ENCODE measurements at places on chromosomes 3 and 15. TPM values are rescaled to one million over a fixed set of nuclear protein-coding genes. Genes with fewer than 3 reads are reported as not detected.

GRCh38 chr15:66099950-66100671 is 153.4 kb downstream of the MEGF11 start:
- no peak for DNase-seq

DNA sequence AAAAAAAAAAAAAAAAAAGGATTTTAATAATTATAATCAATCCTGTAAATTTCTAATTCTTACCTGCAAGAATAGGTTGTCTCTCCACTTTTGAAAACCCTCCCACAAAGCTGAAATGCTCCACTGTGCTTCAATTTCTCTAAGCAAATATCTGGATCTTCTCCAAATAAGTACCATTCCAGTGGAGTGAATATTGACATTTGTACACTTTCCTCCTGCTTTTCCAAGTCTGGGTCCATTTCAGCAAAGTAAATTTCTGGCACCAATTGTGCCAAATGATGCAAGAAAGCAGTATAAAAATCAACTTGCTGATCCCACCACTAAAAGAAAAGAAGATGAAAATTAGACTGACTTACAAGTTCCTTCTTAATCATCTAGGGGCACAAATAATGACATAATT is 19.9 kb downstream of the UBR1 start:
- DNase-seq: no peak

DNA sequence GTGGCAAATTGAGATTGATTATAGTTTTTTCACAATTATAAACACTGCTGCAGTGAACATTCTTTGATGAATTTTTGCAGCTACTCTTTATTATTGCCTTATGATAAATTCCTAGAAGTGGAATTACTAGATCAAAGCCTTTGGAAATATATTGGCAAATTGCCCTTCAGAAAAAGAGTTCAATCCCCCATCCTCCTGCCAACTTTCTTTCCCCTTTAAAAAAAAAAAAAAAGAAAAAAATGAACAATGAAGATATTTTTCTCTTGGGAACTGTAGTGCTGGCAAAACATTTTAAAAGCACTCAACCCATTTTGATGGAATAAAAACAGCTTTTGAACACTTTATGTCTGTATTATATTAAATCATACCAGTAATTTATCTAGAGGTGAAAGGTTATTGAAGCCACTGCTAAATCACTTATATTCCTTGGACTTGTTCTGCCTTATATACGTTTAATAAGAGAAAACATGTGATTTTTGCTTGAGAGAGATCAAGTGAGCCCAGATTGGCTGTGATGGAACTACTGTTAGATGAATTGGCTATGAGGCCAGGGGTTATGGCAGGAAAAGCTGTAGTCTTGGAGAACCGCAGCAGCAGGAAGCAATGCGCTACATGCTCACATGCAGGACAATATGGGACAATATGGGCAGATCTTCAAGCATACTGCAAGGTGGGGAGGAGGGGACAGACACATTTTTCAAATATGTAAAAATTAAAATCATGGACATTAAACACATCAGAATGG is 212.8 kb upstream of the C2CD4B start:
- DNase-seq: no peak

- DNase-seq: no peak
Measured at GRCh38 chr3:127745656-127746399, 73.1 kb downstream of the ABTB1 start.

DNA sequence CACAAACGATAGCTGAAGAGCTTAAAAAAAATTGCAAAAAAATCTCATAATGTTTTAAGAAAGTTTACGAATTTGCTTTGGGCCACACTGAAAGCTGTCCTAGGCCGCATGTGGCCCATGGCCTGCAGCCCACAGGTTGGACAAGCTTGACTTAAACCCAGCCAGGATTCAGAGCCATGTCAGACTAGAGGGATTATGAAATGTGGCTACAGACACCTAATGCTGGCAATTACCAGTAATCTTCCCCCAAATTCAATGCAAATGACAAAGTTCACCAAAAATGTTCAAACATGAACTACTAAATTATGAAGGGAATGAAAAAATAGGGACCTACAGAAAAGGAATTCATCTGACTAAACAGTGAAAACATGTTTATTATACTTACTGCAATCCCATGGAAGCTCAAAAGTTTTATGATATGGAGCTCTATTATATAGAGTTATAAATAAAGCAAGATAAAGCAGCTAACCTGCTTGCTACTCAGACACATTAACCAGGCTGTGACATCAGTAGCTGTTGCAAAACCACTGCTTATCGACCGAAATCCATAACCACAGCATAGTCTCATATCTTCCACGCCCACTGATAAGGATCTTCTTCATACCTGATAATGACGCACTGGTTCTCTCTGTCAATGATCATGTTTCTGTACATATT is 49.2 kb downstream of the LDHAL6B start:
- DNase-seq: no peak

The ACTL6A gene
- total RNA-seq: 34.5 TPM

The DNAH1 gene
- 3.4 TPM for total RNA-seq
